Right ventricle myocardium superior (tissue), 1 donor: ENCODE measurements at places on chromosomes 5 and 9. TPM values are rescaled to one million over a fixed set of nuclear protein-coding genes. Genes with fewer than 3 reads are reported as not detected.
A peak's percentile ranks its signal among the peaks of the same experiment; 100 is the strongest.

GRCh38 chr9:123420592-123421111, 64.7 kb downstream of the CRB2 start:
- no peak for DNase-seq

DNA sequence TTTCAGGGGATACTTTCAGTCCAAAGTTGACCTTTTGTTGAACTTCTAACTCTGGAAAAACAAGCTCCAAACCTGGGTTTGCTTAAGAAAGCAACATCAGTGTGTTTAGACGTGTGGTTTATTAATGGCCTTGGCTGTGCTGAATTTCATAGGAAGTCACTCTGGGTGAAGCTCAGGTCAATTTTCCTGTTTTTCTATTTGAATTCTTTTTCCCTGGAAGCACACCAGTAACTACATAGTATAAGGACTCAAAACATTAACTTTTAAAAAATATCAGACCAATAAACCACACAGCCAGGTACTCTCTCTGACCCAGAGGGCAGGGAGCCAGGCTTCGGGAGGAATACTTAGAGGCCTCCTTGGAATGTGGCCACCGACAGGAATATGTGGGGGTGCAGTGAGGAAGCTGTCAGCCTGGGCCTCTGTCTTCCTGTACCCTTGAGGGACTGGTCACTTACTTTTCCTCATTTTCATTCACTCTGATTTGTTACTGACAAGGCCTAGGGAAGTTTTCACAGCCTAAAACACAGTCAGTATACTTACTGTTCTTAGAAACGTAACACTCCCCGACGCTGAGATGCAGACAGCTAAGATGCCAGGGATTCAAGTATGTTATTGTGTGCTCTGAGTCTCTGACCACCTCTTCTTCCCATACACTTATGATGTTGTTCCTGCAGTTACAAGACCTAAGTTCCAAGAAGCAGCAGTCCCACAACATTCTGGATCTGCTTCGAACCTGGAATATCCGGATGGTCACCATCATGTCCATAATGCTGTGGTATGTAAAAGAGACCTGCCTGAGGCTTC, 18.9 kb downstream of the SLC22A5 start:
- no peak for DNase-seq

DNA sequence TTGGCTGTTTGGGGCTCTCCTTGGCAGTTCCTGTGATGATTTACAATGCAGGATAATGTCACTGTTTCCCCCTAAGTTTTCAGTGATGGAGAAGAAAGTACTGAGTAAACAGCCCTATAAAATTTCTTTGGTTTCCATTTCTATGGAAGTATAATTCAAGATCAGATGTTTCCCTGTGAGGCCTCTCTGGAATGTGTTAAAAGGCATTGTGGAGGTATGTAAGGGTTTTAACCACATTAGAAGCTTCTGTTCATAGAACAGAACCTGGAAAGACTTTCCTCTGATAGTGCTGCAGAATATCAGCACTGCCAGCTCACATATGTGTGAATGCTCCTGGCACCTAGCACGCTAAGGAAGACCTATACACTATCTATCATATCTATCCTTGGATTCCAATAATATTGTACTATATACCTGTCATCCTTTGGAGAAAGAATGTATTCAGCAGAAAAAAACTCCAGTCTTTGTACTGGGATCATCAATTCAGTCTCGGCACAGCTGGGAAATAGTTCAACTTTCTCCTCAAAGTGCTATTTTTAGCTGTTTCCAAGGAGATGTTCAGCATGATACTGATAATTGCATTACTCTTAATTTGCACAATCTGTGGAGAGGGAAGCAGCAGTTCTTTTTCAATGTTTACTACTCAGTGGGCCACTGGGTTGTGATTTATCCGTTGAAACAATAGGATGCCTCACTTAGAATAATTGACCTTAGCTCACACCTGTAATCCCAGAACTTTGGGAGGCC, 21.9 kb downstream of the TTC1 start:
- DNase-seq: no peak

DNA sequence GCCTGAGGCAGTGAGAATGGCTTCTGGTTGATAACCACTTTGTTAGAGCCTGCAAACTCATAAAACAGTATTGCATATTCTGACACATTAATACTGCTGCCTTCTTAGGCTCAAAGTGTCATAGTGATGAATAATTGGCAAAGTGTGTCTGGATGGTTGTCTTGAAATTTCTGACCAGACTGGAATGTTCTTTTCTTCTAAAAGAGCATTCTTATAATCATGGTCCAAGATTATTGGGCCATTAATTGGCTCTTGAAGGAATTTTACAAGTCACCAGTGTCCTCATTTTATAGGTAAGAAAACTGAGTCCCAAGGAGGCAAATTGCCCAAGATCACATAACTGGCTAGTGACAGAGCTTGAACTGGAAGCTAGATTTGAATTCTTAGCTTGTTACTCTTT, 111.7 kb downstream of the PCSK1 start:
- DNase-seq: no peak

- no peak for DNase-seq
Observed at GRCh38 chr9:86546712-86547111, 192.5 kb upstream of the TUT7 start.

DNA sequence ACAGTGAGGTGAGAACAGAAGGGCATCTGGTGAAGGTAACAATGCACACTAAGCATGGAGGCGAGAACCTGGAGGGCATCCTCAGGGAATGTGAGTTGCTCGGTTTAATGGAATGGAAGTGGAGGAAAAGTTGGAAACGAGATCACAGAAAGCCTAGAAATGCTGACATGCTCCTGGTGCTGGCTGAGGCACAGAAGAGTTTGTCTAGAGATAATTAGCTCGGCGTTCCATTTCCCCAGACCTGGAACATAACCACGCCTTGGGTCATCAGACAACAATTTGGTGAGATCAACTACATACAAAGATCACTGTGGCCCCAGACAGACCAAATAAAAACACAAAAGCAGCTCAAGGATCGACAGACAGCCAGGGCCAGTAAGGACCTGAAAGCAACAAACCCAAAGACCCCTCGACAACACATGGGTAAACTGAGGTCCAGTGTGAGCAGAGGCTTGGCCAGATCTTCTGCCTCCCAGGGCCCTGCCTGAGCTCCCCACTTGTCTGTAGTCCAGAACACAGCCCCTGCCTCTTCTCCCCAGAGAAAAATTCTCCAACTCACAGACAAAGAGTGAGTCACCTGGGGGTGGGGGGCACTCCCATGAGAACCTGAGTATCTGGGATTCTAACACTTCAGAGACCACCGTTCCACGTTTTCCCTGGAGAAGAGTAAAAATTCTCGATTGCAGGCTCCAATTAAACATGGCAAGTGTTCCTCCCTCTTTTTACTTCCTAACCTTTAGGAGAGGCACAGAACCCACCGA, 52.5 kb downstream of the SHB start:
- no peak for DNase-seq

- no peak for DNase-seq
Observed at GRCh38 chr9:115690786-115691496, 462.6 kb upstream of the PAPPA start.

GRCh38 chr5:98796197-98796972, 22.9 kb downstream of the RGMB start:
- no peak for DNase-seq

- DNase-seq: no peak
Observed at GRCh38 chr9:7403028-7403389, 396.6 kb downstream of the DMAC1 start.

DNA sequence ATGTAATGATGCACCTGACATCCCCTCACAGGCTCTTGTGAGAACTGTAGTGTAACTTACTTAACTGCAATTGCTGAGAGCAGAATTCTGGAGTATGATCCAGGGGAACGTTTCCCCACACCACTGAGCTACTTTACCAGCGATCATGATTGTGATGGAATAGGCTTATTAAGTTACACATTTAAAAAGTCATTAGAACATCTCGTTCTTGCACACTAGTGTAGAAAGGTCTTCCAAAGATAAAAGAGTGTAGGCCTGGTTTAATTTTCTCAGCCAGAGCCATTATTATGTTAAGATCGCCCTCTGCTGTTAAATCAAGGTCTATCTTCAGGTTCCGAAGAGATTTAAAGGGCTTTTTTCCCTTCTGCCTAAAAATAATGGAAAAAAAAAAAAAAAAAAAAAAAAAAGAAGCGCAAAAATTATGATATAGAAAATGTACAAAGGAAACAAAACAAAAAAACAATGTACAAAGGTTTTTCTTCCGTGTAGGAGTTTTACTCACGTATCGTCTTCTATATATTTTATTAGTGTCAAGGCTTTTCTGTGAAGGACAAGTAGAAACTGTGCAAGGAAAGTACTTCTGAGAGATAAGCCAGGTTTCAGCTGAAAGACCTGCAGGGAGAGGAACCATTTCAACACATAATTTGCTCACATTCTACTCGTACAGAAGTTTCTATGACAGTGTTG, 18.6 kb upstream of the MOB3B start:
- no peak for DNase-seq

GRCh38 chr5:41009232-41009631, 61.9 kb downstream of the MROH2B start:
- DNase-seq: no peak

DNA sequence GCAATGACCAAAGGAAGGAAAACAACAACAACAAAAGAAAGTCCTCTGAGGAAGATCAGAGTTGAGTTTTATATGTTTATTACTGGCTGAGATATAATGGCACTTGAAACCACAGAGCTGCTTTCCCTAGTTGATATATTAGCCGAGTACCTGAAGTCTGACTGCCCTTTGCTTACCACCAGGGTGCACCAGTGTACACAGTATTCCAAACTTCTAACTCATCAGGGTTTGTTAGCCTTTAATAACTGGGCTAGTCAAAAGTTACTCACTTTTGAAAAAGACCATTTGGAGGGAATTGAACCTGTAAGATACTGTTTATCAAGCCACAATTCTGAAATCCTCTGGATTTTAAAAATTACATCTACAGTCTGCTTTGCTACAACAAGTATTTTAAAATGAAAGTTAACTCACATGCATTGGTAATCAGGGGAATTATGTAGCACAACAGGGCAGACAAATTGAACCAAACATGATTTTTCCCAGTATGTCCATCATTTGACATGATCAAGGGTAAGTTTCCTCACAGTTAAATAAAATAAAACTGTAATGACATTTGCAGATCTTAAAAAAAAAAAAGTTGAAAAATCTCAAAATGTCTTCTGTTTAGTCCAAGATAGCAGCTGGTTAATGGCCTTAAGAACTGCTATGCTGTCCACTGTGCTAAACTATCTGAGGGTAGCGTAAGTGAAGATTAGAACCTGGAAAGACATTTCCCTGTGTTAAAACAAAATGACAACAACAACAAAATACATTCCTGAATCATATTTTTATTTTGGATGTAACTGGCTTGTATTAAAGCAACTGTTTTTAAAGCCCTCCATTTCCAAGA, 57.3 kb upstream of the C6 start:
- DNase-seq: no peak

- no peak for DNase-seq
Observed at GRCh38 chr5:161266954-161267353, 279.6 kb downstream of the GABRB2 start.

- no peak for DNase-seq
Observed at GRCh38 chr5:127092690-127093089, 19.4 kb upstream of the C5orf63 start.

DNA sequence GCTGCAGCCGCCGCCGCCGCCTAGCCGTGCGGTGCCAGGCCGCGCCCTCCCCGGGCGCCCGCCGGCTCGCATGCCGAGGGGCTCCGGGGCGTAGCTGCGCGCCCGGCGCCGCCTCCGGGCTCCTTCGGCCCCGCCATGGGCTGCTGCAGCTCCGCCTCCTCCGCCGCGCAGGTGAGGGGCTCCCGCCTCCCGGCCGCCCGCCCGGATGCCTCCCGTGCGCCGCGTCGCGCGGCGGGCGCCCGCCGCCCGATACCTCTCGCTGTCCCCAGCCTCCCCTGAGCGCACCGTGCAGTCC, 230 bp downstream of the SLC44A1 start:
- DNase-seq: no peak

- no peak for DNase-seq
Observed at GRCh38 chr5:136622747-136623146, 257.4 kb upstream of the TRPC7 start.

GRCh38 chr9:133406480-133407307, 11.1 kb downstream of the REXO4 start:
- peak; percentile 80 for DNase-seq

DNA sequence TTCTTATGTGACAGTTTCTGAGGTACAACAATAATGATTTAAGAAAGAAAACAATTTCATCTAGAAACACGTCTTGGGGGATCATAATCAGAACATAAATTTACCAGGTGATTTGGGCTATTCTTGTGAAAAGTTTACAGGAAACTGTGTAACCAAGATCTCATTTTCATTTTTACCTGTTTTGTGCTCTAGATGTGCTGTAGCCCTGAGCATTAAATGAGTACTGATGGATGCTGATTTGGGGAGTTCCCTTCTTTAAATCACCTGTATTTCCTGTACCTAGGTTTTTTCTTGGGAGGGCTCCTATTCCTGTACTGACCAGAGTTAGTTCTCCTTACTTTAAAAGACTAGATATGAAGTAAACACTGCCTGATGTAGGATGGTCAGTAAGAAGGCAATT, 12.7 kb downstream of the MATR3 start:
- no peak for DNase-seq

DNA sequence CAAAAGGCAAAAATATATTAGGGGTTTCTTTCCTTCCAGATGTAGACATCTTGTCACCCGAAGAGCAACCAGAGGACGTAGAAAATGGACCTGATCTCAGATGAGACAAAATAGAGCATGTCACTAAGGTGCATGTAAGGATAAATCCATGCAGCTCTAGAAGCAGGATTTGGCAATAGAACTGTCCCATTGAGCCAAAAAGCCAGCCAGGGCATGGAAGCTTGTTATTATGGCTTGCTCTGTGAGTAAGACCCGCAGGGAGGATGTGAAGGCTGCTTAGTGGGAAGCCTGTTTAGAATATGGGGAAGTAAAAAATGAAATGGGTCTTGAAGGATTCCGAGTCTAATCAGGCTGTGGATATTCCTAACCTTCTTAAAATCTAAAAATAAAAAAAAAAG, 165.6 kb upstream of the MPDZ start:
- DNase-seq: no peak

- no peak for DNase-seq
Observed at GRCh38 chr5:6504677-6505415, 56.2 kb downstream of the UBE2QL1 start.

GRCh38 chr5:83509540-83509939, 38.0 kb downstream of the VCAN start:
- no peak for DNase-seq

- peak; percentile 79 for DNase-seq
Observed at GRCh38 chr5:157265714-157266285, at the start of gene CYFIP2. Gene CYFIP2, plus strand, starts transcription at chr5:157266123. Its CDS starts 19,239 bp downstream, at chr5:157285362.

DNA sequence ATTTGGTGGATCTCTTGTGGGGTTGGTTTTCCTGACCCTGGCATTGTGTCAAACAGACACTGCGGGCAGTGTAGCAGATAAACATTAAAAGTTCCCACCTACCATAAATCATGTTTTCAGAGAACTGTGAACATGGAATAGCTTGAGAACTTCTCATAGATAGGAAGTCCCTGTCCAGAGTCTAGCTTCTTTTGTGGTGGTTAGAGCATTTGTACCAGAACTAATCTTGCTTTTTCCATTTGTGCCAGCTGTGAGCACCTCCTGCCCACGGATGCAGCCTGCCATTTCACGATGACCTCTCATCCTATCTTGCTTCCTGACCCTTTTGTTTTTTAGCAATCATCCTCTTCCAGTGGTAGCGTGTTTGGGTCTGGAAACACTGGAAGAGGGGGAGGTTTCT, 61.4 kb downstream of the FAM78A start:
- no peak for DNase-seq

SPATA31D4 gene
- not detected for total RNA-seq

DMAC1 gene
- total RNA-seq: 130 TPM

TTLL11 gene
- total RNA-seq: 5.0 TPM

INSL4 gene
- total RNA-seq: not detected

CAMLG gene
- 17.1 TPM for total RNA-seq

SPATA31C1 gene
- total RNA-seq: not detected

PLPP6 gene
- 1.9 TPM for total RNA-seq

SIGMAR1 gene
- total RNA-seq: 22.2 TPM

CD74 gene
- 263 TPM for total RNA-seq

STKLD1 gene
- 0.27 TPM for total RNA-seq

CCDC69 gene
- 178 TPM for total RNA-seq
